ENCODE measurements at places on chromosomes 1 and 21.

- DNase-seq, result no peak
These were observed 47.4 kb upstream of the ANGPTL1 start for GRCh38 chr1:178918308-178918707.

GRCh38 chr1:192866241-192866868, 57.5 kb downstream of the RGS2 start:
- DNase-seq, result no peak

DNA sequence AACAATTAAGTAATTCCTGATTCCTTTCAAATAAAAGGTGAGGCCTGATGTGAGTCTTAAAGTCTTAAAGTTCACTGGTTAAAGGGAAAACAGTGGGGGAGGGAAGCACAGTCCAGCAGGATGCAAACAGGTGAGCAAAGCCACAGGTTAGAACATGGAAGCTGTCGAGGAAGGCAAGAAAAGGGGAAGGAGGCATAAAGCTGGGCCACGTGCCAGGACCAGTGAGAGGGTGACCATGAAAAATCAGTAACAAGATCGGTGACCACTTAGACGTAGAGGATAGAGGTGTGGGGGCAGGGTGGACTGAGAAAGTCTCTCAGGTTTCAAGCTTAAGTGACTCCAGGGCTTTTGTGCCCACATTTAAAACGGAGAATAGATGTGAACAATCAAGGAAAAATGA, 231.3 kb downstream of the SETD4 start:
- DNase-seq, result no peak

DNA sequence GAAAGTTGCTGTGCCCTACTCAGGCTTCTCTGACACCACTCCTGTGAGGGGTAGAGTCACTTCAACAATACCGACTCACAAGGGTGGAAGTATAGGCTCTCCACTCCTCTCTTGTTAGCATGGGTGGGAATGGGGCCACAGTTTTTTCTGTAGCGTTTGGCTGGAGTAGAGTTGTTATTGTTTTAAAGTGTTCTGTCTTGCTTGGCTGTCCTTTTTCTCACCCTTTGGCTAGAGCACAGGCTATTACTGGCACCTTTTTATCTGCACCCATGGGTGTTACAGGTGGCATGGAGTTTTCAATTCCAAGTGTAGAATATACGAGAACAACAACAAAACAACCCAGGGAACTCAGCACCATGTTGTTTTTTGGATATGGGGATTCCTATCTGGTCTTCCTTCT, 74.3 kb upstream of the CD5L start:
- no peak for DNase-seq

DNA sequence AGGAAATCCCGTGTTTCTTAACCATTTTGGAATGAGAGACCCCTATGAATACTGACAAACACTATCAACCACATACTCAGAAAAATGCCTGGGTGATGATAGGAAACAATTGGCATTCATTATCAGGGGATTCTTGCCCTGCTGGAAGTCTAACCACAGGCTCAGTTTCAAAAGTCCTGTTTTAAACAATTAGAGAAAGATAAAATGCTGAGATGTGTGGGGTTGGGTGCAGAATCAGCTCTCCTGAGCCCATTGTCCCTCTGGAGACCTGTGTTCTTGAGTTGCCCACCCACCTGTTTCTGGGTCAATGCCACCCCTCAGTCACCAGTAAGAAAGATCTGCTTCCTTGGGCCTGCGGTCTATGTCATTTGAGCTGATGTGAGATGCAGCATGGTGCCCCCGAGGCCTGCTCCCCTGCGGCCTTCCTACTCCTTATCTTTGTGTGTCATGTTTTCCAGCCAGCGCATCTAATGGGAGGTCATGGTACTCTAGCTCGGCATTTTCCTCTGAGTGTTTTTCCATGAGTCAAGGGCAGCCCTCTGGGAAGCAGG, 130.3 kb upstream of the PLXNA2 start:
- DNase-seq, result no peak

DNA sequence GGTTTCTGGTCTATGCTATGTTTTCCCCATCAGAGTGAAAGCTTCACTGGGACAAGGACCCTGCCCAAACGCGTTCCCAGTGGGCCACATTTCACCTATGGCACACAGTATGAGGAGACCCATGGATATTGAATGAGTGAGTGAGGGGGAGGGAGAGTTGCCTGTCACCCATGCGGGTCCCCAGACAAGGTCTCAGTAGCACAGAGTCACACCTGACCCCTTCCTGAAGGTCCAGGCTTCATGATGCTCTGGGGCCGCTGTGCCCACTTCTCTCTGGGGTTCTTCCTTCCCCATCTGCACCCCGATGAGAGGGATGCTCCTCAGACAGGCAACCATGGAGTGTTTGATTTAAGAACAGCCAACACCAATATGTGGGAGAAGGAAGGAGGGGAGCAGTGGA, 72.3 kb upstream of the CSF3R start:
- no peak for DNase-seq

- DNase-seq, result no peak
These were observed 262.3 kb upstream of the BRINP3 start for GRCh38 chr1:190739926-190740325.

- DNase-seq, result no peak
These were observed 208.0 kb upstream of the GALNT2 start for GRCh38 chr1:229859026-229859425.

DNA sequence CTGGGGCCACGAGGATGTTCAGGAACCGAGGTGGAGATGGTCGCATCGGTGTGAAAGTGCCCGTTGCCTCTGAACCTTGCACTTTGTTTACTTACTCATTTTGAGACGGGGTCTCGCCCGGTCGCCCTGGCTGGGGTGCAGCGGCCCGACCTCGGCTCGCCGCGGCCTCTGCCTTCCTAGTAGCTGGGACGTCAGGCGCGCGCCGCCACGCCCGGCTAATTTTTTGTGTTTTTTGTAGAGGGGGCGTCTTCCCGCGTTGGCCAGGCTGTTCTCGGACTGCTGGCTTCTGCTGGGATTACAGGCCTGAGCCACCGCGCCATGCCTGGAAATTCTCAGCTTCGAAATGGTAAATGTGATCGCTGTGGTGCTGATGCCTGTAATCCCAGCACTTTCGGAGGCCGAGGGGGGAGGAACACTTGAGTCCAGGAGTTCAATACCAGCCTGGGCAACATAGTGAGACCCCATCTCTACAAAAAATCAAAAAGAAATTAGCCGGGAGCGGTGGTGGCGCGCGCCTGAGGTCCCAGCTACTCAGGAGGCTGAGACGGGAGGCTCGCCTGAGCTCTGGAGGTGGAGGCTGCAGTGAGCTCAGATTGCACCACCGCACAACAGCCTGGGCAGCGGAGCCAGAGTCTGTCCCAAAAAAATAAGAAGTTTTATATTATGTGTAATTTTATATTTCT, 684 bp upstream of the MRPL20 start:
- DNase-seq, result no peak

DNA sequence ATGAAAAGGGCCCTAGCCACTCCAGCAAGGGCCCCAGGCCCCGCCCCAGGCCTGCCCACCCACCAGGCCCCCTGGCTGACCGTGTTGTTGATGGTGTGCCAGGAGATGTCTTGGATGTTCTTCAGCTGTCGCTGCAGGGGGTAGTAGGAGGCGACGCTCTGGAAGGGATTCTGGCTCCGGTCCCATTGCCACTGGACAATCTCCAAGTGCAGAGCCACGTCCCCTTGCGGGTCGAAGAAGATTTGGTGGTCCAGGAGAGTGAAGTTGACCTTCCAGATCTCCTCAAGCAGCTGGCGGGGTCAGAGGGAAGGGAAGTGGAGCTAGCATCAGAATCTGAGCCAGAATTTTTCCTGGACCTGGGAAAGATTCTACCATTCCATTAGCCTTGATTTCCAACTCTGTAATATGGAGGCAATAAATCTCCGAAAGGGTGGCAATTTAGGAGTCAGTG, 10.2 kb downstream of the TAS1R2 start:
- no peak for DNase-seq

DNA sequence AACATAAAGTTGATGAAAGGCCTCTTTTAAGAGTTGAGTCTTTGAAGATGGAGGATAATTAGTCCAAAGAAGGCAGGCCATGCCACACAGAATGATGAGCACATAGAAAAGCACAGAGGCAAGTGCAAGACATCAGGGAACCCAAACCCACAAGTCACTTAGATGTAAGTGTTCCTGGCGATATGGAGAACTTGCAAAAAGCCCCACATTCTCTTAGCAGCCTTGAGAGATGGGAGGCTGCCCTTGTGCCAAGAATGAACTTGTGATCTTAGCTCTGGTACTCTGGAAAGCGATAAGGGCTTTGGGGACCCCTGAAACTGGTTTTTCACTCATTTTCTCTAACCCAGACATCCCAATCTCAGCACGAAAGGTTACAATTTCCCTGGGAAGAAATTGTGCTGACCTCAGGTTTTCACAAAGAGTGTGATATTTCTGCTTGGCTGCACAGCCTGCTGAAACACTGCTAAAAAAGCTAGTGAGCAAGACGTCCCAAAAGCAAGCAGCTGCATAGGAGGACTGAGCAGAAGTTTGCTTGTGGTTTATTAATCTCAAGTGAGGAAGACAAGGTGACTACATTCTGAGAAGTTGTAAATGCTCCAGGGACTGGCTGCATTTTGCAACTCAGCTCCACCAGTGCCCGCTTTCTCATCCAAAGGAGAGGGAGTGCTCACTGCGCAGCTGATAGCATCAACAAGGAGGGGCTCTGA, 496.9 kb upstream of the CAMK1G start:
- DNase-seq, result no peak

DNA sequence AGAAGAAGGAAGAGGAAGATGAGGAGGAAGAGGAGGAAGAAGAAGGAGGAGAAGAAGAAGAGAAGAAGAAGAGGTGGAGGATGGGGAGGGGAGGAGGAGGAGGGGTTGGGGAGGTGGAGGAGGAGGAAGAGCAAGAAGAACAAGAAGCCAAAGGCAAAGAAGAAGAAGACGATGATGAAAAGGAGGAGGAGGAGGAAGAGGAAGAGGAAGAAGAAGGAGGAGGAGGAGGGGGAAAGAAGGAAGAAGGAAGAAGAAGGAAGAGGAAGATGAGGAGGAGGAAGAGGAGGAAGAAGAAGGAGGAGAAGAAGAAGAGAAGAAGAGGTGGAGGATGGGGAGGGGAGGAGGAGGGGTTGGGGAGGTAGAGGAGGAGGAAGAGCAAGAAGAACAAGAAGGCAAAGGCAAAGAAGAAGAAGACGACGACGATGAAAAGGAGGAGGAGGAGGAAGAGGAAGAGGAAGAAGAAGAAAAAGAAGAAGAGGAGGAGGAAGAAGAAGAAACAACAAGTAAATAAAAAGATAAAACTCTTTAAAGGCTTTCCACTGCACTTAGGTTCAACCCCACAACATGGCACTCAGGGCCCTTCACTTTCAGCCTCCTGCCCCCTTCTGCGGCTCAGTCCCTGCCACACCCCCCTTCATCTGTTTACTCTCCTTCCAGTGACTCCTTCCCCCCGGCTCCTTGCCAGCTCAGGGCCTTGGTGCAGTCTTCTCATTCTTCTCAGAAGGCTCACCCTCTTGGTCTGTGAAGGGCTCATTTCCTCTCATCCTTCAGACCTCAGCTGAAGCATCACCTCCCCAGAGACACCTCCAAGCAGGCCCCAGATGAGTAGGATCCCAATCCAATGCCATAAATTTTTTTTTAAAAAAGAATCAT, 114.0 kb downstream of the KCNN3 start:
- no peak for DNase-seq

DNA sequence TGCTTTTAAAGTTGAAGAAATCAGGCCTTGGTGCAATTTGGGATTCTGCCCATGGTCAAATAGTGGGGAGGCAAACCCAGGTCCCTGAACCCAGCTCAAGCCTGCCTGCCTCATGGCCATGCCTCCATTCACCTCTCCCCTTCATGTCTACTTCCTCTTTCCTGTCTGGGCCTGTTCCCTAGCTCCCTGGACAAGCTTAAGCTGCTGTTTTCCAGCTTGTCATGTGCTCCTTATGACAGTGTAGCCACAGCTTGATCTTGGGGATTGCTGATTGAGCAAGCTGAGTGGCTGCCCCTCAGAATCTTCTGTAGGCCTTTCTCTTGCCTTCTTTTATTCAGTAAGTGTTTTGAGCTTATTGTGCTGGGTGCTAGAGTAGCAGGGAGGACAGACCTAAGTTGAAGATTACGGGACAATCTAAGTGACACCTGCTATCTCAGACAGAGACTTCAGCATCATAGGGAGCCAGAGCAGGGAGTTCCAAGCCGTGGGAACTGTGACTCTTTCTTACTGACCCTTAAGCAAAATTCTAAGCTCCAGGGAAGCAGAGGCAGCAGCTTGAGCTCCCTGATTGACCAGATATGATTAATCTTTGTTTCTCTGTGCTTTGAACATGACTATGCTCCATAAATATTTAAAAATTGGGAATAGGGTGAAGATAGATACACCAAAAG, 520 bp upstream of the MR1 start:
- no peak for DNase-seq

GRCh38 chr1:92026806-92027205, 3.0 kb upstream of the EPHX4 start:
- DNase-seq, result no peak

- no peak for DNase-seq
These were observed 118.7 kb downstream of the LYPLAL1 start for GRCh38 chr1:219292341-219292740.
